Fibroblast of the aortic adventitia (primary cell): ENCODE measurements at places on chromosomes 1 and 21. TPM values are rescaled to one million over a fixed set of nuclear protein-coding genes. Genes with fewer than 3 reads are reported as not detected.

The AADACL3 gene
- total RNA-seq, result not detected in 2 replicates

The ANGPTL7 gene
- total RNA-seq, result under 0.01 and 0.65 TPM in 2 replicates

The OR2L5 gene
- under 0.01 TPM in 1 of 2 replicates, not detected in the other for total RNA-seq

The LIPI gene
- total RNA-seq, result not detected in 2 replicates

DNA sequence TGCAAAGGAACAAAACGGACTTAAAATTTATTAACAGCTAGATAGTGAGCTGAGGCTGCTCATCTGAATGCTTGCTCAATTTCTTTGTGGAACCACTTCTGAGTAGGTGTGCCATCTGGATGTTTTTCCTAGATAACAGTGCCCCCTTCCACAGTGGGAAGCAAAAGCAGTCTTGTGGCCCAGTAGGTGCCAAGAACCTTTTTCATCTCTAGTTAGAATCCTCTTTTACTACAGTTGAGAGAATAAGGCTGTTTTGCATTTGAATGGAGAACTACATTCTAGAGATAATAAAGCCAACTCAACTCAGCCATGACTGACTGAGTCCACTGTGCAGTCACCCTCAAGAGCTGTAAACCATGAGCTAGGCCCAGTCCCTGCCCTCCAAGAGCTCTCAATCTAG is 13.3 kb downstream of the F3 start:
- DNase-seq, result no peak

DNA sequence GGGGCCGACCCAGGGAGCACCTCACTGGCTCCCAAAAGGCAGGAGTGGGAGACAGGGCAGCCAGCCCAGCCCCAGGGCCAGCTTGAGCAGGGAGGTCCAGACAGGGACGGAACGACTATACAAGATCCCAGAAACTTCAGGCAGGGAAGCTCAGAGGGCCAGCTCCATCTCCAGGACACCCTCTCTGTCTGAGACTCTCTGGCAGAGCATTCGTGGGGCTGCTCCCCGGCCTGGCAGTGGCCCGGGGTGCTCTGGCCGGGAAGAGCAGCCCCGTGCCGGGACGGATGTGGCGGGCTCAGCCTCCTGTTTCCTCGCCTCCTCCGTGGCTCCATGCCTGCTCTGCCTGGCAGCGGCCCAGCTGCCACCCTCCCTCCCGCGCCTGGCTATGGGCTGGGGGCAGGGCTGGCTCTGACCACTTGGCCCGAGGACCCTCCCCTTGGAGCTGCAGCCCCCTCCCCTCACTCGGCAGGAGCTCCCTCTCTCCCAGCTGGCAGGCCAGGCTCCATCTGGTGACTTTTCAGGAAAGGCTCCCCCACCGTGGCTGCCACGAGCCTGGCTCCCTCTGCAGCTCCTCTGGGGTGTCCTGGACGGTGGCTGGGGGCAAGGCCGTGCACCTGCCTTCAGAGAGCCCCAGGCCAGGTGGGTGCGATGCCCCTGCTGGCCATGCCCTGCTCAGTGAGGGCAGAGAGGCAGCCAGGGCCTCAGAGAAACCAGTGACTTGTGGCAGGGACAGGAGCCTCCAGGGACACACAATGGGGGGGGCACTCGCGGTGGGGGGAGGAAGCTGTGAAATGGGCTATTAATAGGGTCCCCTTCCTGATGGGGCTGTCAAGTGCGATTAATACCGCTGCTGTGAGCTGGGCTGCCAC is 5.6 kb upstream of the PLCH2 start:
- no peak for DNase-seq

DNA sequence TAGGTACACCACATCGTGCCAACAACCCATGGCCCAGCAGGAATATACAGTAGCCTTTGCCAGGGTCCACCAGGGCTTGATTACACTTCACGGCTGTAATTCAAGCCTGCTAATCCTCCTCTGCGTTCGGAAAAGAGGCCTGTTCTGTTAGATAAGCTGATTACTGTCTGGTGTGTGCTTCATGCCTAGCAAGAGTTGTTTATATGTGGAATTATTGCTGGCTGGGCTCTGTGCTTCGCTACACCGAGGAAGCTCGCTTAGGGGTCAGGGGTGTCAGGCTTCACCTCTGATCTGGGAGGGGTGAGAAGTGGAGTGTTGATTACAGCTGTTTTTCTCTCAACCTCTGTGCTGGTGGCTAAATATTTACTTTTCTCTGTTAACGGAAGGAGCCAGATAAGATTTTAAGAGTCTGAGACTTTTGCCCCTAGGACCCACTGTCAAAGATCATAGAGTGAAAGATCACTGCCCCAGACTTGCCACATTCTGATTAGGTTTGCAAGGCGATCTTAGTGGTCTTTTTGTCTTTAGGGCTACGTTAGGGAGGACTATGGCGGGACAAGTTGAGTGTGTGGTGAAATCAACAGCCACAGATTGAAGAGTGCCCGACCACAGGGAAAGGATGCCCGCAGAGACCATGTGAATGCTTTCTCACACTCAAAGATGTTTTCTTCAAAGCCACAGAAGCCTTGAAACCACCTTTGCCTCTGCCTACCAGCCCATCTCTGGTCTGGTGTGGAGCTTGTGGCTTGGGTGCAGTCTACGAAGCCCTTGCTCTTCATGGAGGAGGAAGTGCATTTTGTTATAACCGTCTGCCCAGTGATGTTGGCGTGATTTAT is 216.1 kb downstream of the PBX1 start:
- no peak for DNase-seq

- DNase-seq, result no peak
These were observed 410.0 kb downstream of the TGFB2 start for GRCh38 chr1:218755128-218755527.

DNA sequence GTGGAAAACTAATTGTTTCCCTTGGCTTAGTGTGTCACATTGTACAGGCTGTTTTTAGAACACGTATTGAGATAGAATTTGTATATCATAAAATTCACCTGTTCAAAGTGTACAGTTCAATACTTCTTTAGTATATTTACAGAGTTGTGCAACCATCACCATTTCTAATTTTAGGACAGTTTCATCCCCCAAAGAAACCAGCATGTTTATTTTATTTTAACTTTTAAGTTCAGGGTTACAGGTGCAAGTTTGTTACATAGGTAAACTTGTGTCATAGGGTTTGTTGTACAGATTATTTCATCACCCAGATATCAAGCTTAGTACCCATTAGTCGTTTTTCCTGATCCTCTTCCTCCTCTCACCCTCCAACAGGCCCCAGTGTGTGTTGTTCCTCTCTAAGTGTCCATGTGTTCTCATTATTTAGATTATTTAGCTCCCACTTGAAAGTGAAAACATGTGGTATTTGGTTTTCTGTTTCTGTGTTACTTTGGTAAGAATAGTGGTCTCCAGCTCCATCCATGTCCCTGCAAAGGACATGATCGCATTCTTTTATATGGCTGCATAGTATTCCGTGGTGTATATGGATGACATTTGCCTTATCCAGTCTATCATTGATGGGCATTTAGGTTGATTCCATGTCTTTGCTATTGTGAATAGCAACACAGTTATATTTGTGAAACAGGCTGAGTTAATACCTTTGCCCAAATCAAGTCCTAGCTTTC is 35.2 kb upstream of the DHCR24 start:
- no peak for DNase-seq

- DNase-seq, result no peak
These were observed 14.2 kb downstream of the UTP11 start for GRCh38 chr1:38026592-38027200.
